ENCODE measurements at places on chromosomes 4 and X.

GRCh38 chr4:140255467-140255866, 101.5 kb upstream of the MAML3 start:
- DNase-seq = no peak

DNA sequence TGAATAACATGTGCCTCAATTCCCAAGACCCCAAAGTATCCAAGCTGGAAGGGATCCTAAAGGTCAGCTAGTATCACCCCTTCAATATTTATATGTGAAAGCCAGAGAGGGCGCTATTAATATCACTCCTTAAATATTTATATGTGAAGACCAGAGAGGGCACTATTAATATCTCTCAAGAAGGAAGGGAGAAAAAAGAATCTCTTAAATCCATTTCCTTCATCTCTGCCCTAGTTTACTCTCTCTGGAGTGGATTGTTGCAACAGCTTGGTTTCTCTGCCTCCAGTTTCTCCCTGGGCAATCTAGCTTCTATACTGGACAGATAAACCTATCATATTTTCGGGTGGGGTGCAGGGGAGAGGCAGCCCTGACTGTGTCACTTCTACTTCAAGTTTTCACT, 31.6 kb upstream of the MSN start:
- DNase-seq = no peak

- no peak for DNase-seq
Measured at GRCh38 chr4:130163701-130164100, 1067.7 kb downstream of the C4orf33 start.

DNA sequence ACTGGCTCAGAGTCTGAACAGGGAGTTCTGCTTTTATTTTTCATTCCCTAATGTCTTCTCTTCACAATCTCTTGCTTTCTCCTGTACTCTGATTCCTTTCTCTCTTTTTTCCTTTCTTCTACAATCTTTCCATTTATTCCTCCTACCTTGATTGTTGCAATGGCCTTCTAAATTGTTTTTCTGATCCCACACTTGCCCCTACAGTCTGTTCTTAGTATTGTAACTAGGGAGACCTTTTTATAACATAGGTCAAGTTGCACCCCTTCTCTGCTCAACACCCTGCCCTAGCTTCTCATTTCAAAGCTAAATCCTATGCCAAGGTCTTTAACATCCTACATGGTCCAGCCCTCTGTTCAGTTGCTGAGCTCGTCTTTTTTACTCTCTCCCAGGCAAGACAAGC, 277.9 kb downstream of the GBA3 start:
- no peak for DNase-seq

- DNase-seq = no peak
Measured at GRCh38 chr4:159178979-159179969, 76.4 kb downstream of the RAPGEF2 start.

DNA sequence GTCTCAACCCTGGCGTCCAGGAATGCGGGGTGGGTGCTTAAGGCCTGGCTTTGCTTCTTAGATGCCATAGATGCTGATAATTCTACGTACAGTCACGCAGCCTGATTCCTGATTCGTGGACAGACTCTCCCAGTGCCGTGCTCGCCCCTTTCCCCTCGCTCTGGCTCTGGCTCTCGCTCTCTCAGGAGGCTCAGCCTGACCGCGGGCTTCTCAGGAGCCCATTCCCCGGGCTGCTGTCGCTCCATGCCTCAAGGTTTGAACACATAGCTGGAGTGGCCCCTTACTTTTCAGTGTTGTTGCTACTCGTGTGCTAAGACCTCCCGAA, 59.2 kb upstream of the ZC4H2 start:
- no peak for DNase-seq

DNA sequence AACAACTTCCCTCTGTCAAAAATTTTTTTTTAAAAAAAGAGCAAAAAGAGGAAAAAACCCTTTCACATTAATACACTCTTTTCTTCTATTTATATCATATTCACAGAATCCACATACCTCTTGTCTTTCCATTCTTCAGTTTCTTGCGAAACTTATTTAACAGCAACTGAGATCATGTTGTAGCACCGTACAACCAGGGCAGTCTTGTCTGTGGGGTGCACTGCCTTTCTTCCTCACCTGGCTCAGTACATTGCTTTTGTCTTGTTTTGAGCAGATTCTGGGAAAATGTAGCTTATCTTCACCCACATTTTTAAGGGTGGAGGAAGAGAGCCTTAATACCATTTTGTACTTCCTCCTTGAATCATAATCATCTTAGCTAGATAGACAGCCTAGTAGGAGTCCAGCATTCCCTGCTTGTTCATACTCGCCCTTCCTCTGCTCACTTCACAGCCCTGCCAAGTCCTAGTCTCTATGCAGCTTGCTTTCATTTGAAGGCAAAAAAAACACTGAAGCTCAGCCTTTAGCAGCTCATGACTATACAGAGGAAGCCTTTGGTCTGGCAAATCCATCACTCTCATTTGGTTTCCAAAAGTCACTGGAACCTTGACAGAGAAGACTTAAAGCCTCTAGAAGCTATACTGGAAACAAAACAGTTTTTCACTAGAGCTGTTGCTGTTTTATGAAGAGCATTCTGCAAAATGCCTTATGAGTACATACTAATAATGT, 140.6 kb upstream of the BANK1 start:
- no peak for DNase-seq

DNA sequence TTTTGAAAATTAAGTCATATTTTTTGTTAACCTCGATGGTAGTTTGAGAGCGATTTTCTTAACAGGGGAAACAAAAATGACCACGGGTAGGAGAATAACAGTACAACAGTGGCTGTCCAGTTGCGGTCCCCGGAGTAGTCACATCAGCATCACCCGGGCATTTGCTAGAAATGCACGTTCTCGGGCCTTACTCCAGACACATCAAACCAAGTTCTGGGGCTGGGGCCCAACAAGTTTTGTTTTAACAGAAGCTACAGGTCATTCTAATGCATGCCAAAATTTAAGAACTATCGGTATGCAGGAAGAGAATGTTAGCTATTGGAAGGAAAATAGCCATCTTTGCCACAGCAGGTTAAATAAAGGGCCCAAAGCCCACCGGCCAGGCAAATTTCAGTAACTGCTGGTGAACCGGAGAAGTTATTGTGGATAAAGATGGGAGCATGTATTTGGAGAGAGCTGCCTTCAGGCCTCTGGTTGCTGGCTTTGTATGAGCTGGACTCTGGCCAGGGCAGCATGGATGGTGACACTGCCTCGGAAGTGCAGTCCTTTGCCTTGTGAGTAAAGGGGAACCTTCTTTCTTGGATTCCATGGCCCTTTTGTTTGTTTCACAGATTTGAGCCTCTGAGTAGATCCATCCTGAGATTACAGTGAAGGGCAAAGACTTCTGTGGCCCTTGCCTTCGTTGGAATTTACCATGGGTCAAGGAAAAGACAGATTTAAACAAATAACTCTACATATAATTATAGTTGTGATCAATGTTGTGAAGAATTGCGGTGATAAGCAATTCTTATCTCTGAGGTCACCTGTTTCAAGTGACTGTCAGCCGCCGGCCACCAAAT, 62.1 kb downstream of the TBC1D14 start:
- no peak for DNase-seq

GRCh38 chr4:155946486-155946885, 7.2 kb downstream of the CTSO start:
- no peak for DNase-seq

- peak; percentile 67 for DNase-seq
Measured at GRCh38 chrX:124388562-124388961, 42.2 kb downstream of the SH2D1A start.

DNA sequence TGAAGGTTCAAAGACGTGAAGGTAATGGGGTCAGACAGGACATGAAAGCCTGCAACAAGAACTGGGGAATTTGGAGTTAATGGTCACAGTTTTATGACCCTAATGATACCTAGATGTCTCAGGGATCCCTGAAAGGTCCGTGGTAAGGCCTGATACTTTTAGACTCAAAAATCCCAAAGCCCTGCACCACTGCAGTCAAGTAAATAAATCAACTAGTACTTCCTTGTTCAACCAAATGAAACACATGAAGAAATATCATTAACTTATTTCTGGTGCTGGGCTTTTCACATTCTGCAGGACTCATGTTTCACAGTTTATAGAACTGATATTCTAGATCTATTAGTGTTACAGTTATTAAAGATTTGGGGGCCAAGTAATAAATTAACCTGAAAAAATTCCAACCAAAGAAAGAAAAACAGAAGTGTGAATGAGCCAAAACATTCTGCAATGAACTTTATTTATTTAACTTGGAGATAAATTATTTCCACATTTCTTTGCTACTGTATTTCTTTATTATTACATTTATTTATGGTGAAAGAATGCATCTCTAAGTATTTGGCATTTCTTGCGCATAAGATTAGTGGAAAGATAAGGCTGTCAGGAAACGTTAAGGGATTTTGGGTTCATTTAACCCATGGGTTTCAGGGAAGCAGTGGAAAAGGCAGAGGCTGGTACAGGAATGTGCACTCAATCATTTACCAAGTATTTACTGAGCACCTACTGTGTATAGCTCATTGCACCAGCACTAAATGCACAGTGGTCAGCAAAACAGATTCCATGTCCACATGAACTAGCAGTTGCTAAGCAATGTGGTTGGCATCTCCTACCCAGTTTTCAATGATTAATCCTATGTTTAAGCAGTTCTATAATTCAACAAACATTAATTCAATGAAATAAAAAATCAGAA, 8.7 kb downstream of the WDFY3 start:
- DNase-seq = no peak

DNA sequence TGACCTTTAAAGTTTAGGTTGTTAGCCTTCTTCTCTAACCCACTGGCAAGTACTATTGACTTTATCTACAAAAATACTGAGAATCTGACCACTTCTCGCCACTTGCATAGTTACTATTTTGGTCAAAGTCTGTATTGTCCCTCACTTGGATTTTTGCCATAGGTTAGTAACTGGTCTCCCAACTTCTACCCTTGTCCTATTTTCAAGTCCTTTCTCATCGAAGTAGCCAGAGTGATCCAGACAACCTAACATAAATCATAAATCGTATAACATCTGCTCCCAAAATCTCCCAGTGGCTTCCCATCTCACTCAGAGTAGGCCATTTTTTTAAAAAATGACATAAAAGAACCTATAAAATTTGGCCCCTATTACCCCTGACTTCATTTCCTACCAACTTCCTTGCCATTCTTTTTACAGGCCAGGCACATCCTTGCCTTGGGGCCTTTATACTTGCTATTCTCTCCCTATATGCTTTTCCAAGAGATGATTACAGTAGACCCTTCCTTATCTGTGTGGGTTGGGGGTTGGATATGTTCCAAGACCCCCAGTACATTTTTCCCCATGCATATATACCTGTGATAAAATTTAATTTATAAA, 29.0 kb downstream of the WDFY3 start:
- no peak for DNase-seq

DNA sequence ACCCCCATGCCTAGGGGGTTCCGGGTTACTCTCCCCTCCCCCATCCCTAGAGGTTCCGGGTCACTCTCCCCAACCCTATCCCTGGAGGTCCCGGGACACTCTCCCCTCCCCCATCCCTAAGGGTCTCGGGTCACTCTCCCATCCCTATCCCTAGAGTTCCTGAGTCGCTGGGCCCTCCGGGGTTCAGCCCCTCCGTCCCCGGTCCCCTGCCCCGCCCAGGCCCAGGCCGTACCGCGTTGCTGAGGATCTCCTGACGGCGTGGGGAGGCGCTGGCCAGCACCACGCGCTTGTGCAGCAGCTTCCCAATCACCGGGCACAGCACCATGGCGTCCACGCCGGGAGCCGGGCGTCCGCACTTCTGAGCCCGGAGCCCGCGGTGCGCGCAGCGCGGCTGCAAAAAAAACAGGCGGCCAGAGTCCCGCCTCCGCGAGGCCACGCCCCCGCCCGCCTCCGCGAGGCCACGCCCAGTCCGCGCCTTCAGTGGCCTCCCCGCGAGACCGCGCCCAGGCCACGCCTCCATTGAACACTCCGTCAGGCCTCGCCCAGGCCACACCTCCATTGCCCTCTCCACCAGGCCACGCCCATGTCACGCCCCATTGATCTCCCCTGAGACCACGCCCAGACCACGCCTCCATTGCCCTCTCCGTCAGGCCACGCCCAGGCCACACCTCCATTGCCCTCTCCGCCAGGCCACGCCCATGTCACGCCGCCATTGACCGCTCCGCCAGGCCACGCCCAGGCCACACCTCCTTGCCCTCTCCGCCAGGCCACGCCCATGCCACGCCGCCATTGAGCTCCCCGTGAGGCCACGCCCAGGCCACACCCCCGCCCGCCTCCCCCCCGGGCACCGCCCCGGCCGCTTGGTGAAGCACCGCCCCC, at the start of gene ASMTL:
ASMTL (minus strand) TSS at position 394 of the 879 bp plus-strand sequence; CDS start at position 325, 69 bp downstream.
- peak; percentile 100 for DNase-seq

- DNase-seq = no peak
Measured at GRCh38 chr4:80446664-80447063, 111.1 kb downstream of the CFAP299 start.

- DNase-seq = no peak
Measured at GRCh38 chr4:113302051-113302450, 252.6 kb downstream of the ANK2 start.

DNA sequence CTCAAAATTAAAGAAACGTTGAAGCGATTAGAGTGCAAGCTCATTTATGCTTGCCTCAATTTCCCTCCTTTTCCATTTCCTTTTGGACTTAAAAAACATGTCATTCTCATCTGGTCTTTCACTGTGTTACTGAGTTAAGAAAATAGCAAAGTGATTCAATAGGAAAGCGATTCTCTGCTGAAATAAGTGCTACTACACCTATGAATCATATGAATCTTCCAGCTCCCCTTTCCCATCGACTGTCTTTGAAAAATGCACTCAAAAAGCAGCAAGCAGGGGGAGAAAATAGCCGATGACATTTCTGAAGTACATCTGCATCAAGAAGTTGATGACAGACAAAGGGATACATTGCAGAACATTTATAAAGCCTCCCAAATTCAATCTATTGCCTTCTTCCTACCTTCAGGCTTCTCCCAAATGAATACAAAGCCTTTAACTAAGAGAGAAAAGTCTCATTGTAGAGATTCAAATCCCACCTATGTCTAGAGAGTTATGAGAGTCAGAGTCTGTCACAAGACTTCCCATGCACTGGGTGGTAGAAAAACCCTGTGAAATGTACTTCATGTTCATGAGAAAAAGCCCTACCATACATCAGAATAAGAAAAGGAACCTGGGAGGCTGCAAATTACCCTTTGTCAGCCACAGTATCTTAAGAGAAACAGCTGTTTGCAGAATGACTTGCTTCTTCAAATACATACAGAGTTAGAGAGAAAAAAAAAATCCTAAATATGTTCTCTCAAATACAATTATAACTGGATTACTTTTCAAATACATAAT, 78.9 kb downstream of the MBNL3 start:
- DNase-seq = no peak

DNA sequence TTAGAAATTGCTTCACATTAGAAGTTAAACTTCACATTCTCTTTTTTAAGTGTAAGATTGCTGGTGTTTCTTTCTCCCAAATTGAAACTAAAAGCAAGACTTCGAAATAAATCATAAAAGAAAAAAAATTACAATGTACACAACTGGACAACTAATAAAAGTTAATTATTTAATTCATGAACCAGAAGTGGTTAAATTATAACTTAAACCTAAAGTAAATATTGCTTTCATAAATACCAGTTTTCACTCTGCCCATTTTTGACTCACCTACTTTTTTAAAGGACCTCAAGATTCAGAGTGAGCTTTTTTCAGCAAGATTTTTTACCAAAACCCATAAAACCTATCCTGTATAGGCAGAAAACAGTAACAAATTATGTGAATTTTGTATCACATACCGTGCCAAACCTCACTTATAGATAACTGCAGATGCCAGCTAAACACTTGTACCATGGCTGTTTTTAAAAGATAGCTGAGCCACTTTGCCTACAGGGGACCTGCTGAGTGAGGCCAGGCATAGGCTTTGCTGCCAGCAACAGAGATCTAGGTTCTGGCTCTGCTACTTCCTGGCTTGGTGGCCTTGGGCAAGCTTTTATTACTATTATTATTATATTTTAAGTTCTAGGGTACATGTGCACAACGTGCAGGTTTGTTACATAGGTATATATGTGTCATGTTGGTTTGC, 259.8 kb downstream of the NR3C2 start:
- DNase-seq = no peak

- DNase-seq = no peak
Measured at GRCh38 chr4:141046255-141046654, 87.0 kb downstream of the RNF150 start.
